ENCODE measurements at places on chromosomes 3 and 15.
A peak's percentile ranks its signal among the peaks of the same experiment; 100 is the strongest.

DNA sequence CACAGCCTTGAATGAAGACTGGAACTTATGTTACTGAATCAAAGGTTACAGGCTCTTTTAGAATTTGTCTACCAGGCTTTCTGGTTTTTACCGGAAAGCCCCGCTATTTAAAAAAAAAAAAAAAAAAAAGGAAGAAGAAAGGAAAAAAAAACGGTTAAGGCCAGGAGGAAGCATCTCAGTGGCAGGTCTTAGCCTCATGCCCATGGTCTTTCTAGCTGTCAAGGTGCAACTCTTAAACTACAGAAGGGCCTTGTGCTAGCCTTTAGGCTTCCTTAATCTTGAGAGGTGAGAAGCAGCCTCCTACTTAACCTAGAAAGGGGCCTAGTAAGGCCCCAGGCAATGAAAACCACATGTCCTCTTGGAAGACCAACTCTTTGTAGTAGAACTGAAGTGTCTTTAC is 77.5 kb downstream of the TBC1D5 start:
- no peak for DNase-seq

GRCh38 chr15:77057685-77058084 is 13.2 kb downstream of the TSPAN3 start:
- DNase-seq, result peak; percentile 8

- DNase-seq, result no peak
These were observed 68.2 kb upstream of the TJP1 start for GRCh38 chr15:29890336-29891095.

DNA sequence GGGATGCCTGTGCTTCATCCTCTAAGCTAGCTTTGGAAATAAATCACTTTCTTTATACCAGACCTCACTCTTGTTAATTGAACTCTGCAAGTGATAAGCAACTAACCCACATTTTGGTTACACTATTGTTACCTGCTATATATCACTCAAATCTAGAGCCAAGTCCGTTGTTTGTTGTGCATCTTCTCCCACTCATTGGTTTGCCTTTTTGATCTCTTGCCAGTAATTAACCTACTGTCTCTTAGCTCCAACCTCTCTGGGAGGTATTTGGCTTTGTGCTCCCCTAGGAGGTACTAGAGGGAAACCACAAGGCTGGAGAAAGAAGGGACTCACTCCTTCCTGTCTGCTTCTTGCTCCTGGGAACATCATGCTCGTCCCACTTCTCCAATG is 12.8 kb upstream of the CRBN start:
- DNase-seq, result no peak

- no peak for DNase-seq
These were observed 94.2 kb upstream of the THRB start for GRCh38 chr3:24588629-24589512.

DNA sequence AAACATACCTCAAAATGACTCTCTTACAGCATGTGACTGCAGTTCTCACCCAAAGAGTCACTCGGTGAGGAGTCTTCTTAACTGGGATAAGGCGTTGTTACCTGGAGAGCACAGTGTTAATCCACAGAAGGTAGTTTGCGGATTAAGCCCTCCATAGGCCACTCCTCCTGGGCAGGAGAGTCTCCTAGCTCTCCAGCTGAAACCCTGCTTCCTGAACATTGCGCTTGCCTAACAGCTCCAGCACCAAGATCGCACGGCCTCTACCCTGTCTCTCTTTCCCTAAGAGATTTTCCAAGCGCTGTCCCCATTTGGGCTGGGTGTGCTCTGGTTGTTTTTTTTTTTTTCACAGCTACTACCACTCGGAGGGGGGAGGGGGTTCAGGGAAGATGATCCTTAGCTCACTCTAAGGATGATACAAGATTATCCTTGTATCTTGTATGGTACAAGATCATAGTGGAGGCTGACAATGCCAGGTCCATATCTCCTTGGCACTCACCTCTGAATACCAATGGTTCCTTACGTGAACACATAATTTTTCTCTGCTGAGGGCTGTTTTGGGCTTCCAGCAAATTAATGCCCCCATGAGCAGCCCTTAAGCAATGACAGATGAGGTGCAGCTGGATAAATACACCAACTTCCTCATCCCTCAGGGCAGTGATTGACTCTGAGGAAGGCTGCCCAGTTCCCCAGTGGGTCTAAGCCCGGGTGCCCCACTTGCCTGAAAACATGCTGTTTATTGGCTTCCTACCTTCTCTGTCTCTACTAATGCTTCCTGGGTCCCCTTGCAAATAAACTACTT is 185.2 kb upstream of the TSC22D2 start:
- no peak for DNase-seq

GRCh38 chr15:88069561-88069960 is 187.0 kb downstream of the NTRK3 start:
- DNase-seq, result no peak

DNA sequence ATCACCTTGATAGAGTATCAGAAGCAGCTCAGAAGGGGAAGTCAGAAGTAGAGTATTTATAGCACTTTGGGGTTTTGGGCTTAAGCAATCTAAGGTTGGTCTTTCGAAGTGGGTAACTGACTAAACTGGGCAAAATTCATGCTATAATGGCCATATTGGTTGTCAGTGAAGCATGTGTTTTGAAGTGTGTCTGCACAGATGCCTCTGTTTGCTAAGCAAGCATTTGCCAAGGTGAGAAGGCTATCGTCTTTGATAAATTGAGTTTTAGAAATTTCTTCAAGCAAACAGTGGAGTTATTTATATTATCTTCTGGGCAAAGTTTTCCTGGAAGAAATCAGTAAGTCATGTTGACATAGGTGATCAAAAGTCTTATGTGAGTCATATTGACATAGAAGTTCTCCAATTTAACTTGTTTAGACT is 412.8 kb upstream of the TGFBR2 start:
- DNase-seq, result no peak

- DNase-seq, result no peak
These were observed 9.1 kb upstream of the ARHGEF3 start for GRCh38 chr3:56810577-56811545.

- DNase-seq, result no peak
These were observed 23.0 kb upstream of the GATA2 start for GRCh38 chr3:128515967-128516366.

DNA sequence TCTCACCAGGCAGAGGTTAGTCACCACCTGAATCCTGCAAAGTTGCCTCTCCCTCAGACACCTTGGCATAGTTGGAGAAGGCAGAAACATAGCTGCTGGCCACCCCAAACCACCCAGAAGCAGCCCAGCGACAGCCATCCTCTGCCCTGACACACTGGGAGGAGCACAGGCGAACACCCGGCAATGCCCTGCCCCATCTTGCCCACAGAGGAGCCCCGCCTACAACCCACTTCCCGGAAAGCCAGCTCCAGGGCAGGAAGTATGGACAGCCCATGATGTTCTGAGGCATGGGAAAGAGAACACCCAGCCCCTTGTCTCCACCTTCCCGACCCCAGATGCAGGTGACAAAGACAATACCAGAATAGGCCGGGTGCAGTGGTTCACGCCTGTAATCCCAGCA is 12.6 kb upstream of the SHISA5 start:
- DNase-seq, result no peak

DNA sequence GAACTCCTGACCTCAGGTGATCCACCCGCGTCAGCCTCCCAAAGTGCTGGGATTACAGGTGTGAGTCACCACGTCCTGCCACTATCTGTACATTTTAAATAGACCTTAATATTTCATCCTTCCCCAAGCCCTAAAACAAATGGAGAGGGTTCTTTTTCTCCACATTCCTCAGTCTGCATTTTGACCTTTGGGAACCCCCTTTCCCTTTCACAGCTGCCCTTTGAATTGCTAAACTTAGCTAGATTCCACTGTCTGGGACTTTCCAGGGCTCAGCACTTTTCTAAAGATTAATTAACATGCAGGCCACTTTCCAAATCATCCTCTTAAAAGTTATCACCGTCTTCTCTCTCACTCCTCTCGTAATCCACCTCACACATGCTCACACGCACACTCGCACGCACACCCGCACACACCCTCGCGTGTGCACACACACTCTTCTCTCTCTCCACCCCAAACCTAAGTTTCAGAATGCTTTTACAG is 124.2 kb downstream of the TMCO5A start:
- no peak for DNase-seq

- no peak for DNase-seq
These were observed 27.7 kb upstream of the SMAD3 start for GRCh38 chr15:67037694-67038093.

DNA sequence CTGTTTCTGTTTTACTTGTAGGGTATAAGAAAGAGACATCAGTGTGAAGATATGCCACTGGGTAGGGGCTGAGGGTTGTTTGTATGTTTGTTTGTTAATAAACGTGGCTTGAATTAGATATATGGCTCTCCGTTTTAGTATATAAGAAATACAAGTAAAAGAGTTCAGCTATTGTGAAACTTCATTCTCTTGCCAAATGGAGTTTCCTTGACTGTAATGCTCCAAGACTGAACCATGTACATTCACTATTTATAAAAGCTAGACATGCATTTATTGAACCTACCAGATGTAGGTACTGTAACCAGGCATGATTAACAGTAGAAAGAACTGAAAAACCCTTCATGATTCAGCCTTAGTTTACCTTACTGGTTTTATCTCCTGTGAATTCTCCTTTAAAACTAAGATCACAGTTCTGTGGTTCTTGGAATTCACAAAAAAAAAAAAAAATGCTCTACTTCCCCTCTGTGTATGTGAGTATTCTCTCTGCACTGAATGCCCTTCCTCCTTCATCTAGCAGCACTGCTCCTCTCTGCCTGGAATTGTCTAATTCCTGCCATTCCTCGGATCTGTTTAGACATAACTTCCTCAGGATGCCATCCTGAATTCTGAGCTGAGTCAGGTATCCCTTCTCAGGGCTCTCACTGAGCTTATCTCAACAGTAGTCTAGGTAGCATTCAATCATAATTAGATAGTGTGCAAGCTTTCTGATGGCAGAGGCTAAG is 504.4 kb downstream of the FHIT start:
- DNase-seq, result no peak

GRCh38 chr15:27694506-27695087 is 404.5 kb downstream of the OCA2 start:
- no peak for DNase-seq

GRCh38 chr3:64088408-64089205 is 65.3 kb upstream of the PSMD6 start:
- DNase-seq, result peak; percentile 77

- no peak for DNase-seq
These were observed 1.2 kb upstream of the IP6K1 start for GRCh38 chr3:49787536-49787935.

- DNase-seq, result peak; percentile 75
These were observed 4.6 kb upstream of the CIDEC start for GRCh38 chr3:9884555-9885165.

GRCh38 chr3:78519281-78519680 is 1248.5 kb downstream of the ROBO1 start:
- no peak for DNase-seq

DNA sequence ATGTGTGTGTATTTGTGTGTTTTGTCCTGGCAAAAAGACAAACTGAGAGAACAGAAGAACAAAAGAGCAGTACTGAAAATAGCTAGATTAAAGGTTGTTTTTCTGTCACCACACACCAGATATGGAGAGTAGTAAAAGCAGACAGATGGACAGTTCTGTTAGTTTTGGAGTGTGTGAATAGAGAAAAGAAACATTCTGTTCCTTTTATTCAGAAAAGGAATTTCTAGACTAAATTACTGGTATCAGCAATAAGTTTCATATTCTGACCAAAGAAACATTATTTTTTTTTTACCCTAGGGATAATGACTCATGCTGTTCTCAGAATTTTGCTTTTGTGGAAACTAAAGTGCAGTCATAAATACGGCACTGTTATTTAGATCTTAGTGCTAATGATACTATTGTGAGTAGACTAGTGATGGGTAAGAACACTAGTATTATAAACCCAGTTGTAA is 32.9 kb downstream of the PIK3CA start:
- no peak for DNase-seq

- no peak for DNase-seq
These were observed 19.1 kb downstream of the ZNF710 start for GRCh38 chr15:90020021-90020735.

- DNase-seq, result no peak
These were observed 112.7 kb upstream of the PRR23C start for GRCh38 chr3:139157161-139157932.

DNA sequence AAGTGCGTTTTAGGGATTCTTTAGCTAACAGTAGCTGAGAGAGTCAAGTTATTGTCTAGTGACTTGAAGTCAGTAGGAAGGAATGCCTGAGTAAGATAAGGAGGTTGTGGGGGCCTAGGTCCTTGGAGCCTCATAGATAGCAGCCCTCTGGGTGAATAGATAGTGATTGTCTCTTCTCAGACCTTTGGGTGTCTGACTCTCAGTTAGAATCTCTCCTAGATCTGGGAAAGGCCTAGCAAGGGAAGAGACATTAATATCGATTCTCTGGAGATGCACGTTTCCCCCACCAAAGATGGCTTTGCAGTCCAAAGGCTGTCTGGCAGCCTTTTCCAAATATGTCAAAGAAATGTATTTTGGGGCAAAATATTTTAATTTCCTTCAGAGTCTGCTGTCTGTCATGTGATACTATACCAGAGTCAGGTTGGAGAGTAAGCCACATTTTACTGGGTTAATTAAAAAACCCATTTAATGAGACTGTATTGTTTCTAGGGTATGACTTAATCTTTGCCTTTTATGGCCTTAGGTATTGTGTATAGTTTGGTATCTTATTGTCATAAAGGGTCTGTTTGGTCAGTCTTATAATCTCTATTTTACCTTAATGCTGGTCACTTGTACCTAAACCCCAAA is 92.2 kb downstream of the ST6GAL1 start:
- no peak for DNase-seq

DNA sequence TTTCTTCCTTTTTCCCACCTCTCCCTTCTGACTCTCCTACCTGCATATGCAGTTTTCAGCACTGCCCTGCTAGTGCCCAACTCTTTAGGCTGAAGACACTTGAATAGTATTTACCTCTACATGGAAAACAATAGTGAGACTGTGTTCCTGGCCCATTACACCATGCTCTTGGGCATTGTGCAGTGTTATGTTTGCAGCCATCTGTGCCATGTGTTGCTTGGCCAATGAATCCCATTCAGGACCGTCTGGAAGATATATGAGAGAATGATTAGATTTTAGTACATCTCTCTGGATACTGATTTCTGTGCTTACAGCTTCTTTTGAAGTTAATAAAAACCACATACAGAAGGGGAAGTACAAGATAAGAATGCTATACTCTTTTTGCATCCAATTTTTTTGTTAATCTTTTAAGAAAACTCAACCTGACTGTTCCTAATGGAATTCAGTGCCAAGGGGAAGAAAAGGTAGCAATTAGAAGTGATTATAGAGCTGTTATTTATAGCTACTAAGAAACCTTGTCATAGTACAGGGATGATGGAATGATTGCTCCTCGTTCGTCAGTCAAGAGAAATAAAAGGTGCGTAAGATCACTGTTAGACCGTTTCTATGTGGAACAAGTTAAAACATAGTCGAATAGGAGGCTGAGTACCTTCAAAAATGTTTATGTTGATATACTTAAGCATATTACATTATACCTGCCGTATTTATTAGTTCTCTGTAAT is 58.9 kb downstream of the TMEM41A start:
- DNase-seq, result no peak

- no peak for DNase-seq
These were observed 313.7 kb upstream of the ATP10A start for GRCh38 chr15:26176831-26177230.

- no peak for DNase-seq
These were observed 15.9 kb upstream of the COPG1 start for GRCh38 chr3:129233538-129233937.
